ENCODE measurements at places on chromosomes 2 and 18.

- no peak for DNase-seq
Observed at GRCh38 chr2:216283038-216283900, 89.0 kb downstream of the MARCHF4 start.

- DNase-seq, result no peak
Observed at GRCh38 chr2:24766609-24767008, 26.6 kb downstream of the PTRHD1 start.

GRCh38 chr18:65363911-65364632 lies 386.7 kb upstream of the CDH7 start:
- DNase-seq, result no peak

DNA sequence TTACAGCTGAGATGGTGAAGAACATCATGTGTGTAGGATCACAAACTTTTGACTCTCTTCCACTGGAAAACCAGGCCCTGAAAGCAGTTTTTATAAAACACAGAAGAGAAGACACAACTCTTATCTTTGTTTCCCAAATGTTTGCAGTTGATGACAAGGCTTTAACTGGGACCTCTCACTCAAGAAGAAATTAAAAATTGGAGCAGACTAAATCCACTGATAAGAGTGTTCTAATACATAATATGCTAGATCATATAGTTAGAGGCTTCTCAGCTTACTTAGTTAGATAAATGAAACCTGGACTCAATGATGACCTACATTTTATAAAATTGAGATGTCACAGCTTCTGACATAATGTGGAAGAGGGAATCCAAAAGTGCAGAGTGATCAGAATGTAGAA lies 158.3 kb upstream of the WDSUB1 start:
- no peak for DNase-seq

DNA sequence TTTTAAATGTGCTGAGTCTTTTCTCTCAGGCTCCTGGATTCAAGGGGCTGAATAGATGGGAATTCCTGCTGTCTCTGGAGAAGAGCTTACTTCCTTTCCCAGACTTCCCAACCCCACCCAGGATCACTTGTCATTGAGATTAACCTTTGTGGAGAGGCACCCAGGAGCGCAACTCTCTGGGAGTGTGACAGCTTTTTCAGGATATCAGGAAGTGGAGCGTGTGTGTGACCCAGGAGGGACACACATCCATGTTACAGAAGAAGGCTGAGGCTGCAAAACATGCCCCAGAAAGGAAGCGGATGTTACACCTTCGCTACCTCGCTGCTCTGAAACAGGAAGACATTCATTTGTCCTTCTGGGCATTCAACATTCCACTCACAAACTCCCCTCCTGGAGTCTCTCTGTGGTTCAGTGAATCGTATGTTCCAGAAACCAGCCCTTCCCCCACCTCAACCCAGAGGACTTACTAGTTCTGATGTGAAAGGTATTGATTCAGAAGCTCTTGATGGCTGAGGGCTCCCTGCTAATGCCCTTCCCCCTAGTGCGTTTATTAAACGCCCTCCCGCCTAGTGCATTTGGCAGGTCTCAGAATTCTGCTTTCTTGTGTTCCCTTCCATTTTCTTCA lies 523.9 kb downstream of the TNS1 start:
- no peak for DNase-seq

GRCh38 chr2:121031568-121032340 lies 253.2 kb downstream of the TFCP2L1 start:
- DNase-seq, result no peak

GRCh38 chr2:241410739-241411176 lies 54.7 kb downstream of the FARP2 start:
- peak; percentile 72 for DNase-seq

GRCh38 chr2:174344716-174345461 lies 10.1 kb downstream of the SP9 start:
- peak; percentile 51 for DNase-seq

- no peak for DNase-seq
Observed at GRCh38 chr18:53660306-53660705, 564.2 kb downstream of the MBD2 start.
